ENCODE measurements at places on chromosomes 6 and 20.
A peak's percentile ranks its signal among the peaks of the same experiment; 100 is the strongest.

DNA sequence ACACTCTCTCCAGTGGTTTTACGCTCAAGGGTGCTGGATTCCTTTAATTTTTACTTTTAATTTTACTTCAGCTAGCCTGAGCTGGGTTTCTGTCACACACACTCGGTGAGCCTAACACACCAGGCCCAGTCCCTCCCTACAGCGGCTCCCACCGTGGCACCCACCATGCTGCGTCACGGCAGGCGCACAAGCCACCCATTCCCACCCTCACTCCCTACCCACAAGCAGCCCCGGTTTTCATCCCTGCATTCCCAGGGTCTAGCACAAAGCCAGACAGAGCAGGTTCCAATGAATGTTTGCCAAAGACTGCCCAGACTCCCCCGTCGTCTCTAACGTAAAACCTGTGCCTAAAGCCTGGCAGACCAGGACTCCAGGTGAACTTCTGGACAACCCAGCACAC, 50.3 kb downstream of the MYH7B start:
- DNase-seq: no peak

GRCh38 chr20:33076662-33077372, 2.6 kb upstream of the BPIFB4 start:
- no peak for DNase-seq

- peak; percentile 89 for DNase-seq
Measured at GRCh38 chr6:27867051-27867944, 44.9 kb downstream of the OR2B2 start.

DNA sequence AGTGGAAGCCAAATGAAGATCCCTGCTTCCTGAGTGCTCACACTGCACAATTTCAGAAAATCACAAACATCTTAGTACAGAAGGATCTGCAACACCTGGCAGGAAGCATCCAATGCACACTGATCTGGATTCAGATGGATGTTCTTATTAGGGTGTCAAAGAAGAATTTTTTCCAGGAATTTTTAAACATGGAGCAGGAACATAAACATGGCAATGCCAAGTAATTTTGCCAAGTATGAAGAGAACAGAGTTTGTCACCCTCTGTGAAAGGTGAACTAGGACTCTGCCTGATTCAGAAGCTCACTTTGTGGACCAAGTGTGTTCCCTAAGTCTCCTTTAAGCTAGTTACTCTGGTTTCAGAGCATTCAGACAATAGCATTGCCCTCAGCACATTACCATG, 208.5 kb downstream of the EPHA7 start:
- no peak for DNase-seq

GRCh38 chr6:22194188-22194921, 102.5 kb downstream of the PRL start:
- peak; percentile 50 for DNase-seq

GRCh38 chr6:33442283-33442682, 12.1 kb upstream of the ZBTB9 start:
- DNase-seq: no peak

- DNase-seq: no peak
Measured at GRCh38 chr20:9403448-9403847, 110.9 kb upstream of the LAMP5 start.

DNA sequence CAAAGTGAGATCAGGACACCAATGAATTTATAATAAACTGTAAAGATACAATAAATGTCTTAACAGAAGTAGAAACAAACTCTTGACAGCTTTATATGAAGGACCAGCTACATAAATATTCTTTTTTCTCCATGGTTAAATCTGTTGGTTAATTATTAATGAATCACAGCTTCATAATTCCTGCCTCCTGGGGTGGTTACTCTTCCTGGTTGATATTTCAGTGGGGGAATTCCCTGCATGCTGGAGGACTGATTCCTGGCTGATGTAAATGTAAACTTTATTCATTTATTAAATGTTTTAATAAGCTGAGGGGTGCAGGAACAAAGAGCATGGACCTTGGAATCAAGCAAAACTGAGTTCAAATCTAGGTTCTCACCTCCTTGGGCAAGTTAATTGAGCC, 16.2 kb upstream of the RCAN2 start:
- DNase-seq: no peak

DNA sequence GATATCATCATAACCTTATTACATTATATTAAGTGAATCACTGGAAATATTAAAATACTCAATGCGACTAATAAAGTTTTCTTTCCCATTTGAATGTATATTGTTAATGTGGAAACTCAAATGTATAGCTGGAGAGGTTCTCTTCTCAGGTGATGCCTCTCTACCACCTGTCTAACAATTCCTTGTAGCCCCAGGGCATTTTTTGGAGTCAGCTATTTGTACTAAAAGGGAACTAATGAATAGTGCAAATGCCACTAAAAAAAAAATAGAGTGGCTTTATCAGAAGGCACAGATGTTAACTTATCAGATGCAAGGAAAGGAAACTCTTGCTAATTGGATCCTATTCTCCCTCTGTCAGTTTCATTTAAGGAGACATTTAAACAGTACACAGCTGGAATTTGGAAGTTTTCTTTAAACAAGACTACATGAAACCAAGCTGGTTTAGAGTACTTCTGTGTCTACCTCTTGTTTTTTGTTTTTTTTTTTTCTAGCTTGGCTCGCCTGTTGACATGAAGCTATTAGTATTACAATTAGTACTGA, 897.0 kb upstream of the SLC35B3 start:
- no peak for DNase-seq

GRCh38 chr20:706366-706885, 30.8 kb upstream of the SCRT2 start:
- no peak for DNase-seq
